ENCODE measurements at places on chromosomes 3 and 15.

- peak; percentile 40 for DNase-seq
These were observed 866 bp downstream of the TNIK start for GRCh38 chr3:171459137-171459941.

GRCh38 chr15:79046691-79047404 lies 43.7 kb downstream of the RASGRF1 start:
- no peak for DNase-seq

DNA sequence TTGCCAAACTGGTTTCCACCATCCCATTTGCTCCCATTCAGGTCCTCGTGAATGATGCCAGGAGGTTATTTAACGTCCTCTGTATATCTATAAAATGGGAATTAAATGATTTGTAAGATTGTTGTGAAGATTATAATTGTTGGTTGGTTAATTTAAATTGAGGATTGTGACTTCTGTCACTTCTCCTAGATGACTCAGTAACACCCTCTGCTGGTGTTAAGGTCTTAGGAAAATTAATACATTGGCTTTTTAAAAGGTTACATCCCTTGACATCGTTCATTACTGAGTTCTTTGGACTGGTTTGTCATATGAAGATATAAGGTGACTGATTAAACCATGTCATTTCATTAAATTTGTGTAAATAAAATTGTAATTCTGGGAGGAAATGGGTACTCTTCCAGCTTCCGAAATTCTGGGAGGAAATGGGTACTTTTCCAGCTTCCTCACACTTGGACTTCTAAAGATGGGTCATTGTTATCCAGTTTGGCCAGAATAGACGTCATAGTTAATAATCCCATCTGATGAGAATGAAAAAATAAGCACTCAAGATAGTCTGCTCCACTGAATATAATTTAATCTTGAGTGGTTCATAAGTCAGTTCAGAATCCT lies 33.3 kb upstream of the PAQR5 start:
- DNase-seq: no peak

- DNase-seq: peak; percentile 79
These were observed 541 bp downstream of the RPS27L start for GRCh38 chr15:63156755-63157117.
